ENCODE measurements at places on chromosomes 1 and 21.

GRCh38 chr1:108916788-108917187 is 40.0 kb downstream of the GPSM2 start:
- no peak overlapping the region for H3K4me3 ChIP-seq
- H3K27me3 ChIP-seq: no peaks in the 10 kb centered on the region
- DNase-seq: no peak
- H3K27ac ChIP-seq: no peak overlapping the region
- peaks cover 7% of the 10 kb centered on the region for H3K36me3 ChIP-seq

DNA sequence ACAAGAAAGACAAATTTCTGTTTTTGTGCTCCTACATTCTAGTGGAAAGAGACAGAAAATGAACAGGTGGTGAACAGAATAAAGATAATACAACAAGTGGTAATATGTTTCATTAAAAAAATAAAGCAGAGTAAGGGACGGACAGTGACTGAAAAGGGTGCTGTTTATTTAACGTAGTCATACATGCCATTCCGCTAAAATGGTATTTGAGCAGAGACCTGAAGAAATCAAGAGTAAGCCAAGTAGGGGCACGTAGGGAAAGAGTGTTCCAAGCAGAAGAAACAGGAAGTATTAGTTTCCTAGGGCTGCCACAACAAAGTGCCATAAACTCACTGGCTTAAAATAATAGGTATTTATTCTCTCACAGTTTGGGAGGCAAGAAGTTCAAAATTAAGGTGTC is 65.6 kb upstream of the KCTD3 start:
- no peaks in the 10 kb centered on the region for H3K27me3 ChIP-seq
- H3K4me1 ChIP-seq: no peaks in the 10 kb centered on the region
- no peaks in the 10 kb centered on the region for H3K36me3 ChIP-seq
- no peak overlapping the region for H3K4me3 ChIP-seq
- no peak for DNase-seq
- no peak overlapping the region for H3K27ac ChIP-seq

GRCh38 chr1:219659005-219659600 is 46.2 kb upstream of the ZC3H11B start:
- peaks cover 4% of the 10 kb centered on the region for H3K27me3 ChIP-seq
- no peak overlapping the region for H3K4me3 ChIP-seq
- H3K27ac ChIP-seq: no peak overlapping the region
- DNase-seq: no peak

GRCh38 chr1:146022403-146023127 is 1.0 kb upstream of the HJV start:
- H3K4me1 ChIP-seq: peaks cover 10% of the 10 kb centered on the region
- no peaks in the 10 kb centered on the region for H3K36me3 ChIP-seq

Measured in activated T-helper 1 cell treated with anti-CD3 and anti-CD28 coated beads, Interleukin-12 subunit alpha, Interleukin-12 subunit beta, Interleukin-2, Interleukin-4 antibody, amounts not matched to agents 30 ng/mL and 10 ng/mL and 1 ng/mL, durations not matched to agents 14 hours and 24 hours and 36 hours (primary cell).